Activated CD4-positive, alpha-beta T cell treated with anti-CD3 and anti-CD28 coated beads, Interleukin-2, amount 50 U/mL, for 24 hours (primary cell): ENCODE measurements at places on chromosomes 3 and 15.
A peak's percentile ranks its signal among the peaks of the same experiment; 100 is the strongest.

DNA sequence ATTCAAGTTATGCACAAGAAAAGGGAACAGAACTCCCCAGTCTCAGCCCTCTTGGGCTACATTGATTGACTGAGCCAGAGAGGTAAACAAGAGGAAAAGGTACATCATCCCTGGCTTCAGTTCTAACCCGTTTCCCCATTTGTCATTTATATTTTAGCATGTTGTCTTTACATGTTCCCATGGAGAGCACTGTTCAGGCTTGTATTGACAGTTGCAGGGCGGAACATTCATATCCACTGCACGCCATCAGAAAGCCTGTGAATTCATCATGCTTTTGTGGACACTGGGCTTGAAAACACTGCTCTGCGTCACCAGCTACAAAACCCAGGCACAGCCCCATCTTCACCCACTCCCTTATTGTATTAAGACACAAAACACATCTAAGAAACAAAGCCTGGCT, 240.9 kb upstream of the EIF1B start:
- DNase-seq, result no peak

GRCh38 chr3:14319654-14320182, 82.7 kb upstream of the SLC6A6 start:
- no peak for DNase-seq

DNA sequence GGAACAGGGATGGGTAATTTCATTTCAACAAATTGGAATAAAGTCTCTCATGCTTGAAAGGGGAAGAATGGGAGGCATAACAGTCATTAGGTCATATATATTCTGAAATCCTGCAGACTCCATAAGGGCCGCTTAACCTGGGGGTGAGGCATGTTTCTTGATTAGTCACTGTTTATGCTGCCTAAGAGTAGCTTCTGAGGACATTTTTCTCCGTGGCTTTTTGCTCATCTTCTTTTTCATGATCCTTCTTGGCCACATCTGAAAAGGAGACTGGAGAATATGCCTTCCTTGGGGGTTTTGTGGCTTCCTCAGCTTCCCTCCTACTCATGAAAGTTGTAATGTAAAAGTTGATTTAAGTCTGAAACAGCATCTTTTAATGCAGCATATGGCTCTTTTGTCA, 20.0 kb upstream of the CFAP20DC start:
- DNase-seq, result no peak

DNA sequence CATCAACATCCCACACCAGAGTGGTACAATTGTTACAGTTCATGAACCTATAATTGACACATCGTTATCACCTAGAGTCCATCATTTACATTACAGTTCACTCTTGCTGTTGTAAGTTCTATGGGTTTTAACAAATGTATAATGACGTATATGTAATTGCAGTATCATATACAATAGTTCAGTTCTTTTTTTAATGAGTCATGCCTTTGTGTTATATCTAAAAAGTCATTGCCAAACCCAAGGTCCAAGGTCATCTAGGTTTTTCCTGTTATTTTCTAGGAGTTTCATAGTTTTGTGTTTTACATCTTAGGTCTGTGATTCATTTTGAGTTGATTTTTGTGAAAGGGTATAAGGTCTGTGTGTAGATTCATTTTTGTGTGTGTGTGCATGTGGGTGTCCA, 160.9 kb upstream of the GALNT15 start:
- no peak for DNase-seq

DNA sequence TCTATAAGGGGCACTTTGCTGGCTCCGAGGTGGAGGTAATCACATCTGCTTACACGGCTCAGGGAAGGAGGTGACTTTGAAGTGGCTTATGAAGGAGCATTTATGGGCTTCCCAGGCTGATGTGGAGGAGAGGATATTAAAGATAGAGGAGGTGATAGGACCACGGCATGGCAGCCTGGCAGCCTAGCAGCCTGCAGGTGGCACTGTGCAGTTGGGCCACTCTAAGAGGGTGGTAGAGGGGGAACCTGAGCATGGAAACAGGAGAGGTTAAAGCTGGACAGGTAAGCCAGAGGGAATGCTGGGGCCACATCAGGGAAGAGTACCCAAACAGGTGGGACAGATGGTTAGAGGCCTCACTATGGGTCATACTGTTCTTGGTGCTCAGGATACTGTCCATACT, 375.0 kb downstream of the WDR72 start:
- DNase-seq, result no peak

GRCh38 chr15:20341901-20342600, 199.5 kb downstream of the GOLGA6L6 start:
- peak; percentile 42 for DNase-seq

GRCh38 chr3:85678713-85679112, 719.9 kb downstream of the CADM2 start:
- no peak for DNase-seq
